Effector memory CD4-positive, alpha-beta T cell (primary cell): ENCODE measurements at places on chromosomes 7 and 10.

DNA sequence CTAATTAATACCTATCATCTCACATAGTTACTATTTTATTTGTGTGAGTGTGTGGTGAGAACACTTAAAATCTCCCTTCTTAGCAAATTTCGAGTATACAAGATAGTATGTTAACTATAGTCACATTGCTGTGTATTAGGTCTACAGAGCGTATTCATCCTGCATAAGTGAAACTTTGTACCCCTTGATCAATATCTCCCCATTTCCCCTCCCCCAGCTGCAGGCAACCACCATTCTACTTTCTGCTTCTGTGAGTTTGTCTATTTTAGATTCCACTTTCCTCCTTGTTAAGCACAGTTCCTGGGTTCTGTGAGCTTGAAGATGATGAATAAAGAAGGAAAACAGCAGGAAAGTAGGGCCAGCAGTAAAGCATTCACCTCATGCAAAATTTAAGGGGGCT lies 42.4 kb downstream of the MRPS33 start:
- no peak for DNase-seq

GRCh38 chr7:108310351-108310750 lies 145.9 kb downstream of the NRCAM start:
- DNase-seq: no peak

GRCh38 chr7:1418505-1419309 lies 40.6 kb downstream of the MICALL2 start:
- DNase-seq: no peak

- DNase-seq: no peak
Measured at GRCh38 chr10:86366902-86367151, 232 bp upstream of the GRID1 start.

GRCh38 chr10:101588879-101589278 lies 758 bp downstream of the DPCD start:
- no peak for DNase-seq

DNA sequence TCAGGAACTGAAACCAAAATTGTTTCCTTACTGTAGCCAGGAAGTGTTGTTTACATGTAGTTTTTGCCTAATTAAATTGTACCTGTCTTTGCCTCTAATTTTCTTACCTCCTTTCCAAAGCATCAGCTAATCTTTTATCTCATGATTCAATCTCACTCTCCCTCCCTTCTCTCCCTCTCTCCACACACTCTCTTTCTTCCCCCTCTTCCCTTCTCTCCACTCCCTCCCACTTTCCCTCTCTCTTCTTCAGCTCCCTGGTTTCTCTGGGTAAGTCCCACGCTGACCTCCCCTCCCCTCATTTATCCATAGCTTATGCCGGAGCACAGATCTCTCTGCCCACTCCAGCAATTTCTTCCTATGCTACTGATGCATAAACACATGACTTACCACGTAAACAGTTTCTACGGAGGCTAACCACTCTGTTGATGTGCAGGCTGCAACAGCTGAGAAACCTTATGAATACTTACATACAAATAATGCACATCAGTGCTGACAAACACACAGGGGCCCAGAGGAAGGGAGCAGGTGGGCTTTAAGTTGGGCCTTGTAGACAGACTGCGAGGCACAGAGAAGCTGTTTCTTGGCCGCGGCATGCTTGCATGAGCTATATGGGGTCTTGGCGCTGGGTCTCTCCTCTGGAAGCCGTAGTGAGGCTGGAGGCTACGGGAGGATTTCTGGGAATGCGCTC lies 174.4 kb upstream of the PLXNA4 start:
- no peak for DNase-seq

DNA sequence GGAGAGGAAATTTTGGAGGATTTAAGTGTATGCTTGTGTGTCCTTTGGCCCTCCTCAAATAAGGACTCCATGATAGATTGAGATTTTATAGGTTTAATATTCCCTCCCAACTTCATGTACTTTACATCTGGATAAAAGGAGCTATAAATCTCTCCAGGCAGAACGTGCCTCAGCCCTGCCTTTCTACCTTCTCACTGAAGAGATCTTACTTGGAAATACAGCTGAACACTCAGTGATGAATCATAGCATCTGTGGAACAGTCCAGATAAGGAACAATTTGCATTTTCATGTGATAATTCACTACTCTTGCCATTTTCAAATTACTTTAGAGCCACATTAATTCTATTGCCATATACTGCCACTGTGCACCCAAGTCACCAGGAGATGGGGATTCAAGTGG lies 364.6 kb upstream of the PODXL start:
- no peak for DNase-seq

- no peak for DNase-seq
Measured at GRCh38 chr10:84424731-84425167, 96.4 kb downstream of the CCSER2 start.

DNA sequence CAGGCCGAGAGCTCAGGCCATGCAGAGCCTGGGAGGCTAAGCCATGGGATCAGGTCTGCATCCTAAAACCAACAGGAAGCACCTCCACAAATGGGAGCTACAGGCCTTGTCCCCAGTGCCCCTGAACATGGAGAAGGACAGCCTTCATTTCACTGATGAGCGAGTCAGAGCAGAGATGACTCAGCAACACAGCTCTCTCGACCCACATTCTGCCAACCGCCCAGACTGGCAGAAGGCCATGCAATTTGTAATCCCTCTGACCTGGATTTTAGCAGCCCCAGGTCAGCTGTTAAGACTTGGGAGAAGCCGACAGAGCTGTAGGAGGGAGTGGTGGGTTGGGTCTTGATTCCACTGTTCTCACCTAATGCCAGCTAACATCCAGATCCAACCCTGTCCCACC lies 25.5 kb downstream of the VOPP1 start:
- no peak for DNase-seq

DNA sequence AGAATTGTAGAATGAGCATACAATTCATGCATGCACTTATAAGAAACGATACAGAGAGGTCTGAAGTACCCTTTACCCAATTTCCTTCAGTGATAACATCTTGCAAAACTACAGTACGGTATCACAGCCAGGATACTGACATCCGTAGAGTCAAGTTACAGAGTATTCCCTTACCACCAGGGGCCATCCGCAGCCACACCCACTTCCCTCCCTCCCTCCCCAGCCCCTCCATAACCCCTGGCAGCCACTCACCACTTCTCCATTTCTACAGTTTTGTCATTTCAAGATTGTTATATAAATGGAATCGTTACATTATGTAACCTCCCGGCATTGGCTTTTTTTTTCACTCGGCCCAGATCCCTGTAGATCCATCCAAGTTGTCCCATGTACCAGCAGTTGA lies 113.6 kb upstream of the RET start:
- DNase-seq: no peak

DNA sequence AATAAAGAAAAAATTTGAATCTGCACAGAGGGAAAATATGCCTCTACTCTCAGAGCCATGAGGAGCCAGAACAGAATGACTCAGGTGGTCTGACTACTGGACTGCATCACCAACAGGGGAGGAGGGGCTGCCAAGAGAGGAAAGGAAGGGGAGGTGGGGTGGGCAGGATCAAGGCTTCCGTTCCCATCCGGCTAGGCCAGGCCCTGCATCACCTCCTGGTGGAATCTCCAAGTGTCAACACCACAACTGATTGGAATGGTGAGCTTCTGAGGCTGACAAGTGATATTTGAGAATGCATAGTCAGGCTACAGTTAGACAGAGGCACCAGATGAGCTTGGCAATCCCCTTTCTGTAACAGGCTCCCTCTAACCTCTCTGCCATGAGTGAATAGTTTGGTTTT lies 10.4 kb upstream of the GPR26 start:
- no peak for DNase-seq

DNA sequence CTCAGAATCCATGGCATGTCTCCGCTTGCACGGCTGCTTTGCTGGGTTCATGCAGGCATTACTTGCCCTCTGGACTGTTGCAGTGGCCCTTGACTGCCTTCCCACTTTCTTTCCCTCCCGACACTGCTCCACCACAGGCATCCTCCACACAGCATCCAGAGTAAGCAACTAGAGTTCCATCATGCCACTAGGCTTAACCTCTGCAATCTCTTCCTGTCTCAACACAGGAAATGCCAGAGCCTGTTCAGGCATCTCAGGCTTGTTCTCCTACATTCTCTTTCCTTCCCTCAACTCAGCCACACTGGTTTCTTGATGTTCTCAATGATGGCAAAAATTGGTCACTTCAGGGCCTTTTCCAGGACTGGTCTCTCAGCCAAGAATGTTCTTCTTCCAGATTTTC lies 284.5 kb upstream of the KLF6 start:
- no peak for DNase-seq

GRCh38 chr10:45147000-45147399 lies 146.3 kb downstream of the ZNF22 start:
- no peak for DNase-seq

DNA sequence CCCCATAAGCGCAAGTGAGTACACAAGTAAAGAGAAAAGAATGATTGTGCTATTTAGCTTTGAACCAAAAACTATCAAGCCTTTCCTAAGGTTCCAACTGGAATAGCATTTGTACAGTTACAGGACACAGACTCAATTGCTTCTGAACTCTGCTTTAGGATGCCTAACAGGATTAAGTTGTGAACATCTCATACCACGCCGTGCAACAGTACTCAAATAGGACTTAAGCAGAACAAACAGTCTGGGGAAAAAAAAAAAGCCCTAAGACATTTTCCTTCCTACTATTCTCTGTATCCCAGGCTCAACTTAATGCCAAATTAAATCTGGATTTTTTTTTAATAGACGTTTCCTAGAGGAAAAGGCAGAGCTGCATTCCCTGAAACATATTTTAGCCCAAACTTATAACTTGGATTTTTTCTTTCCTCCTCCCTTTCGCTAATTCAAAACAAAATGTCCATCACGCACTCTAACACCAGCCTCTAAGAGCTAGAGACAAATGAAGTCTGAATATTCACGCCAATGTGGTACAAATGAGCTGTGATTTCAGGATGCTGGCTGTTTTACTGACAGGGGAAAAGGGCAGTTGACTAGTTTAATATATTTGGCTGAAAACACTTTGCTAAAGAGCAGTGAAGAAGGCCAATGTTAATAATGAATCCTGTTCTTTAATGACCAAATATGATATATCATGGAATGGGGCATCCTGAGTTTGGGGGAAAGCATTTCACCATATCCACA lies 68.6 kb downstream of the CALD1 start:
- no peak for DNase-seq

DNA sequence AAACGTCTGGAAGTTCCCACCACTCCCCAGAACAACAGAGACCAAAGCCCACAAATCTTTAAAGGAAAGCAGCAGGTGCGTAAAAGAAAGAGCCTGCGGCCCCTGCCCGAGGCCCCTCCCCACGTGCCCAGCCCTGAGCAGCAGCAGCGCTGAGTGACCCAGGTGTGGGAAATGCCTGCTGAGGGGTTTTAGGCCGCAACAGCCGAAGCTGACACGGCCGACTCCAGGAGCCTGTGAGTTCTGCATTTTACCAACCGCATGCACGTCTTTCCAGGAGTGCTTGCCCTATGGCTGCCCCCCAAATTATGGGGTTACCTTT lies 1.6 kb upstream of the KNDC1 start:
- DNase-seq: no peak

DNA sequence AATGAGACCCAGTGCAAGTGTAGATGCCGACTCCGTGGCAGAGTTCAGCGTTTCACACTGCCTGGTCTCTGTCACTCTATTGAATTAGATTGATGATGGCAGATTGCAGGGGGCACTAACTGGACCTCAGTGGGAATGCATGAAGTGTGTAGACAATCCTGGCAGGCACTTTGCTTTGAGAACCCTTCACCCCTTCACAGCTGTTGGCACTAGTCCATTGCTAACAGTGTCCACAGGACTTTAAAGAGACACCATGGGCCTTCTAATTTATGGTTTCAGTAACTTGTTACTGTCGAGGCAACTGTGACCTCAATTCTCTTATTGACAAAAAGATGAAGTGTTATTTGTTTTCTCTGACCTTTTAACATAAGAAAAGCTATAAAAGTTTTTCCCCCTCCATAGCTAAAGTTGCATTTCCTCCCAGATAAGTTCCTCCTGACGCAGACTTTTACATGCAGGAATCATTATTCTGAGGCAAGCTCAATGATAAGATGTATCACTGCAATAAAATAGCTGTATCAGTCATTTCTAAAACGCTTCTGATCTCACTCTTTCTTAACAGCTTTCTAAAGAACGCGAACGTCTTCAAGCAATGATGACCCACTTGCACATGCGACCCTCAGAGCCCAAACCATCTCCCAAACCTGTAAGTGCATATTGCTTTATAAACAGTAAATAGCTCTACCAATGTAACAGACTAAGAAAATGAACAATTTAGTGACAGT lies 238.9 kb downstream of the FOXP2 start:
- no peak for DNase-seq

GRCh38 chr10:42970451-42971250 lies 106.2 kb upstream of the RET start:
- DNase-seq: no peak

DNA sequence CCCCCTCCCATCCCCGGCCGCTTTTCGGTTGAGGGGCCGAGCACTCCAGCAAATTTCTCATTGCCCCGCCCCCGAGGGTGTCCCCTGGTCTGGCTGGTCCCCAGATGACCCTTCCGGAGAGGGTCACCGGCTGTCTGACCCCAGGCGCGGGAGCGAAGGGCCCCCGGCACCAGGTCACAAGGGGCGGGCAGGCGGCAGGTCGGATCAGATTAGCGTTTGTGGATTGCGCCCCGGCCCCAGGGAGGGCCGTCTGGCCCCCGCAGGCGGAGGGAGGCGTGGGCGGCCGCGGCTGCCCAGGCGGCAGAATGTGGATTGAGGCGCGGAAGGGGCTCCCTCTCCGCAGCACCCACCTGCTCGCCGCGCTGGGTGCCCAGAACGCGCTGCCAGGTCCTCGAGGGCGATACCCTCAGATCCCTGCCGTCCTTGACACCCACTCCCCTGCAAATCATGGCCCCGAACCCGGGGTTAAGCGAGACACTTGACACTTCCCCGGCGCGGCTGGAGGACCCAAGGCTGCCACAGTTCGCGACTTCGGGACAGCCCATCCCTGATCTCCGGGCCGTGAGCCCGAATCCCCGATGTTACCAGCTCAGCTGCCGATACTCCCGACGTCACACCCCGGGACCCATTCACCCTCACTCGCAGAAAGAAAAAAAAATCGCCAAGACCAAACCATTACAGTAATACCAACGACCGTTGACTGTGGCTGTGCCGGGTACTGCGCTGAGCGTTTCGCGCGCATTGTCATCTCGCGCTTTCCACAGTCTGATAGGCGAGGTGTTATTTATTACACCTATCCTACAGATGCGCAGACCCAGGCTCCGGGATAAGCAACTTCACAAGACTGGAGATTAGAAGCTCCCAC lies 953 bp downstream of the NODAL start:
- DNase-seq: no peak

DNA sequence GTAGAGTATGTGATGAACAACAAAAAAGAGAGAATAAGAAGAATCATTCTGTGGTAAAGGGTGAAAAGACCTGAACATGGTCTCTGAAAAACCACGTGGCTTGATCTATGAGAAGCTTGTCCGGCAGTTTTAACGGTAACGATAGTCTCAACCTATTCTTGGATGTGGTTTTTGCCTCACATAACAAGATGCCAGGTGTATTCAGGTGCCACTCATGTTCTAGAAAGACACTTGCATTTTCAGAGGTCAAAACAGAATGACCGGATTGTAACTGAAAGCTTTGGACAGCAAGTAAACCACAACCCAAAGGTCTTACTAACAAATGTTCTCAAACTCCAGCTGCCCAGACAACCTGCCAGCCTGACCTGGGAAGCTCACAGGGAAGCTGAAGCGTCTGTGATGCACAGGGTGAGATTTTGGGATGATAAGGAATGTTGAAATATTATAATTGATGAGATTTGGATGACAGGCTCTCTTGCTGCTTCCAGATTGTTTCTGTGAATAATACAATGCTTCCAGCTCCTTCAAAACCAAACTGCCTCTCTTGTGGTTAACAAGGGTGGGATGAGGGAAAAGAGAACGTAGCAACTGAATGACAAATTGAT lies 137.4 kb upstream of the GRB10 start:
- DNase-seq: no peak

- no peak for DNase-seq
Measured at GRCh38 chr7:139702313-139702731, 75.5 kb downstream of the HIPK2 start.
